Heart right ventricle (tissue), 16 donors: ENCODE measurements at places on chromosomes 16 and 17. TPM values are rescaled to one million over a fixed set of nuclear protein-coding genes. Genes with fewer than 3 reads are reported as not detected.

ASB16 gene
- polyA plus RNA-seq = 6.5 TPM

TRIM72 gene
- polyA plus RNA-seq = 0.51 TPM

TBC1D3 gene
- polyA plus RNA-seq = not detected

HS3ST2 gene
- 0.04 TPM for polyA plus RNA-seq

SCNN1G gene
- not detected for polyA plus RNA-seq

ZPBP2 gene
- polyA plus RNA-seq = not detected

P2RX1 gene
- polyA plus RNA-seq = 0.99 TPM

HID1 gene
- polyA plus RNA-seq = 8.0 TPM

CSNK1D gene
- 58.1 TPM for polyA plus RNA-seq

DRC7 gene
- polyA plus RNA-seq = not detected

C16orf92 gene
- not detected for polyA plus RNA-seq

KRTAP4-12 gene
- polyA plus RNA-seq = not detected
